ENCODE measurements at places on chromosomes 11 and 22.

GRCh38 chr11:75151346-75152047 is 590 bp downstream of the SLCO2B1 start:
- DNase-seq: no peak

DNA sequence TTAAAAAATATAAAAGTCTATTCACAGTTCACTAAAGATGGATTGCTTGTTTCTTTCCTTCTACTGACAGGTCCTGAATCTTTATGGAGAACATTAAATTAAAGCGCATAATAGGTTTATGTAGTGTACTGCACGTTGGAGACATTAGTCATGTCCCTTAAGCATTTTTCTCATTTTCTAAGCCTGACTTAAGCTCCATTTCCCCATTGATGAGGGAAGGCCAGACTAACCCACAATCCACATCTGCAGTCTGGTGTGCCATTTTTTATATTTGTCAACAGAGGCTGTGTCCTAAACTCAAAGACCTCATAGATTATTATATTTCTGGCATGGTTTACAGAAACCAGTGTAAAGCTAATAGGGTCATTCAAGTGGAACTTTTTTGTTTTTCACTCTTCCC is 39.9 kb downstream of the CADM1 start:
- no peak for DNase-seq

DNA sequence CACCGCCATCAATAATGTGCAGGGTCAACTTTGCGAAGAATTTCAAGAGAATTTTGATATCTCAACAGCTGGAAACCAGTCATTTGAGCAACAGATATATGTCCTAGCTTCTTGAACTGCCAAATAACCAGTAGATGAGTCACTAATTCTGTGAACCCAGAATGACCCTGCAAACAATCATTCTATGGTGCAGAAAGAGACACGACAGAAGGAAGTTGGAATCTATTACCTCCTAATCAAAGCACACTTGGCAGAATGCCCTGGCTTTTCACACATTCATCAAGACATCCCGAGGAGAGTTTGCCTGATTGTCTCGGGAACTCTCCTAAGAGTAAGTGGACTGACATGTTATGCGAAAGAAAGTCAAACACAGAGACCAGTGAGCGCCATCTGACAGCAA is 621.1 kb downstream of the OPCML start:
- DNase-seq: no peak

GRCh38 chr11:118418766-118419165 is 17.4 kb downstream of the ATP5MG start:
- DNase-seq: no peak

DNA sequence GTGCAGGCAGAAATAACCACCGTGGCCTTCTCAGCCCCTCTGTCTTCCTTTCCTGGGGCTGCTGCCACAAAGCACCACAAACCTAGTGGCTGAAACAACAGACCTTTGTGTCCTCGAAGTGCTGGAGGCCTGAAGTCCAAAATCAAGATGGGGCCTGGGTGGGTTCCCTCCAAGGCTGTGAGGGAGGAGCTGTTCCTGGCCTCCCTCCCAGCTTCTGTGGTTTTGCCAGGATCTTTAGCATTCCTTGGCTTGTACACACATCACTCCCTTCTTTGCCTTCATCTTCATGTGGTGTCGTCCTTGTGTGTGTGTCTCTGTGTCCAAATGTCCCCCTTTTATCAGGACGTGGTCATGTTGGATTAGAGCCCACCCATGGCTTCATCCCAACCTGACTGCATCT is 29.0 kb upstream of the PARVG start:
- DNase-seq: peak; percentile 47

- no peak for DNase-seq
Observed at GRCh38 chr11:78646564-78647185, 72.0 kb upstream of the NARS2 start.

GRCh38 chr11:9838961-9839360 is 175.1 kb downstream of the SWAP70 start:
- no peak for DNase-seq
